ENCODE measurements at places on chromosomes 7 and 10.

GRCh38 chr10:131166486-131166885 lies 145.0 kb downstream of the TCERG1L start:
- DNase-seq = no peak

GRCh38 chr10:114077815-114078219 lies 34.2 kb downstream of the ADRB1 start:
- no peak for DNase-seq

GRCh38 chr10:60934215-60935175 lies 9.5 kb downstream of the RHOBTB1 start:
- DNase-seq = no peak

- no peak for DNase-seq
Observed at GRCh38 chr10:63346015-63346441, 119.7 kb downstream of the JMJD1C start.

- DNase-seq = no peak
Observed at GRCh38 chr10:115427611-115428010, 334.4 kb downstream of the ATRNL1 start.

DNA sequence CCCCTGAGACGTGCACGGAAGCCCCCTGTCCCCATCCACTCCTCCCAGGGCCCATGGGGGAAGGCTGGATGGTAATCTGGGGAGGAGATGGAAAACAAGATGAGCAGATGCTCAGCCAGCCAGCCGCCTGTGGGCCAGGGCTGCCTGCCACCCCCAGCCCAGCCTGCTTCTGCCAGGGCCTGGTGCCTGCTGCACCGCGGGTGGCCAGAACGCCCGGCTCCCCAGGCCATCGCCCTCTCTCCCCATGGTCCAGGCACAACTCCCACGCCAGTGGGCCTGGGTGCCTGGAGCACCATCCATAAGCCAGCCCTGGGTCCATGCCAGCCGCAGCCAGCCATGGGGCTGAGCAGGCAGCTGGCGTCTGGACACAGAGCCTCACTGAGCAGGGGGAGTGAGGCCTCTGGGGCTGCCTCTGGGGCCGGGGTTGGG lies 57.2 kb upstream of the ELN start:
- no peak for DNase-seq

GRCh38 chr10:123427165-123427786 lies 238.9 kb upstream of the GPR26 start:
- DNase-seq = no peak

DNA sequence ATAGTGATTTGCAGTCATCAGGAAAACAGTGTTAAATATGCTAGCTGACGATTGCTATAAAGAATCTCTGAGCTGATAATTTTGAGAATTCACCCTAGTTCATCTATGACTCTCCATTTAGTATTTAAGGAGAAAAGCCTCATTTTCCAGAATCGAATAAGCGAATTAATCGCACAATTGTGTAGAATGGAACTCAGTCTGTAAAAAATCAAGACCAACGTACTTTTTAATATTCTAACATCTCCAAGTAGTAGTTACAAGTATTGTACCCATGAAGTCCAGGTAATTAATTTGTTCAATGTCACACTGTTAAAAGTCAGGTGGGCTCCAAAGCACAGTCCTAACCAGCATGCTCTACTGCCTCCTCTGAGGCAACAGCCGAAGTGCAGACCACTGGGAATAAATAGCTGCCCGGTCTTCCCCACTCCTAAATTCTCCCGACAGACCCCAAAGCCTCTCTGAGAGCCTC lies 380 bp upstream of the AGBL3 start:
- DNase-seq = no peak

DNA sequence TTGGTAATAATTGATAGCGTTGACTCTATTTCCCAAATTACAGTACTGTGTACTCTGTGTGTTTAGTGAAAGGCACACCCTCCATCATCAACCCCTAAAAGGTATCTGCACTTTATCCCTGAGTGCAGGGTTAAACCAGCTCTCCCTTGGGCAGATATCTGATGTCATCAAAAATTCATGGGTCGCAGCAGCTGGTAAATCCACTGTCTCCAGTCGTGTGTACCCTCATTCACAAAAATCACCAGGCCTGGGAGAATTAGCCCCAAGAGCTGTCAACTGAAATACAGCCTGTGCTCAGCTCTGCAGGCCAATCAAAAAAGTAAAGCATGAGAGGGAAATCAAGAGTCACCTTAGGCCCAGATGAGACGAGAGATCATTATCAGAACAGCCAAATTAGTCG lies 103.7 kb downstream of the HIP1 start:
- no peak for DNase-seq

DNA sequence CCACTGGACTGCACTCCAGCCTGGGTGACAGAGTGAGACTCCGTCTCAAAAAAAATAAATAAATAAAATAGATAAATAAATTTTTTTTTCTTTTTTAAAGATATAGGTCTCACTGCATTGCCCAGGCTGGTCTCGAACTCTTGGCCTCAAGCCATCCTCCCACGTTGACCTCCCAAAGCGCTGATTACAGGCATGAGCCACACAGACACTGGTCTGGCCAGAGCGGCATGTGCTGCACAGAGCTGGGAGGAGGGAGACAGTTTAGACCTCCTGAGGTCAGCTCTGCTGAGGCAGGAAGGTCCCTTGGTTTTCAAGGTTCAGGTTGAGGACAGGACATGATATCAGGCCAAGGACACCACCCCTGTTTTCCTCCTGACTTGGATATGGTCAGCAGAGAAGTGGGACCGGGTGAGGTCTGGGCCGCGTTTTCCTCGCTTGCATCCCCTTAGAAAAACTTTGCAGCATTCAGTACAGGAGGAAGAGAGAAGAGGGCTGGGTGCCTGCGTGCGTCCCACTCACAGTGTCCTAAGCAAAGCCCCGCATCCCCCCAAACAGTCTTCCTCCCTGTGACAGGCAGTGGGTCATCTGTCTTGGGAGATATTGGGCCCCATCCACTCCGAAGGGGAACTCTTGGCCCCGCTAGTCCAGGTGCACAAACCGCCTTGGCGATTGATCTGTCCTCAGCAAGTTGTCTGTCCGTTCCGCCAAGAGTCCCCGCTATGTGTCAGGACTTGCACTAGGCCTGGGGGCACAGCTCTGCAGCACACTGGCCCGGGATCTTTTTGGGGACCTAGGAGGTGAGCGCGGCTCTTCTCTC lies 56.1 kb downstream of the ZNF727 start:
- no peak for DNase-seq

DNA sequence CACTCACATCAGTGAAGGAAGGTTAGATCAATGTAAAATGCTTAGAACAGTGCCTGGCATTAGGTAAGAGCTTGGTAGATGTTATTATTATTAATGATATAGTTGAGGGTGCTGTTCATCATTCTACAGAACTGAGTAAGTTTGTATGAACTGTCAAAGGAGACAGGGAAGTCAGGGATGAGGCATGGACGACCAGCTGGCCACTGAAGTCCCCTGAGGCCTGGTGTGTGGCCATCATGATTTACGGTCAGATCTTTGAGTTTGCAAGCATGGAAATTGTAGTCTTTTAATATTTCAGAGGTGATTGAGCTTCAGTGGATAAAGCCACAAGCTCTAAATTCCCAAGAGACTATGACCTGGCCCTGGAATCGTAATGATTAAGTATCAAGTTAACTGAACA lies 6.9 kb downstream of the ARMC3 start:
- no peak for DNase-seq

DNA sequence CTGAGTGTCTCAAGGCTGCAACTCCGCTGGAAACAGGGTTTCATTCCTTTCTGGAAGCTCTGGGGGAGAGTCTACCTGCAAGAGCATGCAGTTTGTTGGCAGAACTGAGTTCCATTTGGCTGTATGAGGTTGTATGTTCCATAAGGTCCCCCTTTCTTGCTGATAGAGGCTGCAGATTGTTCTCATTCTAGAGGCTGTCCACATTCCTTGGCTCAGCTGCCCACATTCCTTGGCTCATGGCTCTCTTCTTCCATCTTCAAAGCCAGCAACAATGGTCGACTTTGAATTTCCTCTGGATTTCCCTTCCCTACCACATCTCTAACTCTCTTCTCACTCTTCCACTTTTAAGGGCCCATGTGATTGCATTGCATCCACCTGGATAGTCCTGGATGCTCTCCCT lies 147.3 kb upstream of the CDCA7L start:
- DNase-seq = no peak

Measured in Right ventricle myocardium inferior (tissue), 1 donor.